ENCODE measurements at places on chromosomes 16 and 17.
A peak's percentile ranks its signal among the peaks of the same experiment; 100 is the strongest.

- DNase-seq, result no peak
Observed at GRCh38 chr17:38906460-38907228, 18.8 kb upstream of the LASP1NB start.

DNA sequence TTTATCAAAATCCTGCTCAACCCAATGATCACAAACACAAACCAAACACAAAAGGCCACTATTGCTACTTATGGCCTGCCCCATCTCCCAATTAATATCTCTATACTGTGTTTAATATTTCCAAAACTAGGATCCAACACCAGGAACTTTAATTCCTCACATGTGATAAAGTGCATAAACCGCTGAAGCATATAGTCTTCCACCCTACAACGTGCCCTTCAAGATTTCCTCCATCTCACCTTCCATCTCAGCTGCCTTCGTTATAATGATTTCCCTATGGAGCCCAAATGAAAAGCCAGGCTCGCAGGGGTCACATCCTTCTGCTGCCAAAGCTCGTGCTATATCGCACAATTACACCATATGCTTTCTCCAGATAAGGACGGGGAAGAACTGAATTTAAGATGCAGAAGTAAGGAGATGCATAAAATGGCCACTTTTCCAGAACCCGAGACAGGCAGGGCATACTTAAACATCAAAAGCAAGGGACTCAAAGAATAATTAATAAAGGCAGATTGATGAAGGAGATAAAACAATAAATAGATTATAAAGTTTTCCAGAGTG lies 1.8 kb downstream of the MYH10 start:
- DNase-seq, result no peak

GRCh38 chr17:68498479-68499326 lies 13.5 kb upstream of the PRKAR1A start:
- no peak for DNase-seq

GRCh38 chr17:83129676-83130075 lies 50.3 kb downstream of the METRNL start:
- no peak for DNase-seq

- DNase-seq, result no peak
Observed at GRCh38 chr16:70744366-70744765, 56.6 kb downstream of the VAC14 start.

DNA sequence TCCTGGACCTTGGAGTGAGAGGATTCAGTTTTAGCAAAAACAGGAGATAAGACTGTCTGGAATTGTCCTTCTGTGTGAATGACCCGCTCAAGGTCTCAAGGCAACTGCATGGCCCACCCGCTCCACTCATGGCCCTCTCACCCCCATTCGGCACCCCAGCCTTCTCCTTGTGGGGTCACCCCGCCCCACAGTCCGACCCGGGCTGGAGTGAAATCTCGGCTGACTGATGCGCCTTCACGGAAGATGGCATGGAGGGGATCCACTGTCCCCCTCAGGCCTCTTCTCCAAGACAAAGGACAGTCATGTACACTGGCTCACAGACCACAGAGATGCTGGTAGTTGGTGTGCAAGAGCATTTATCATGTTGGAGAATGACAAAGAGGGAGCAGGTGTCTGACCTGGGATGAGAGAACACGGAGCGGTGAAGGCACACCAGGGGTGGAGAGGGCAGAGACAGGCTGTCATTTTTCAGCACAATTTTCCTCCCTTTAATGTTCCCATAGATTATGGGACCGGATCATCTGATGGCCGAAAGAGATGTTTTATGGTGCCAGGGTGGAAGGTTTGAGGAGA lies 391.9 kb upstream of the TNRC6C start:
- peak; percentile 4 for DNase-seq

DNA sequence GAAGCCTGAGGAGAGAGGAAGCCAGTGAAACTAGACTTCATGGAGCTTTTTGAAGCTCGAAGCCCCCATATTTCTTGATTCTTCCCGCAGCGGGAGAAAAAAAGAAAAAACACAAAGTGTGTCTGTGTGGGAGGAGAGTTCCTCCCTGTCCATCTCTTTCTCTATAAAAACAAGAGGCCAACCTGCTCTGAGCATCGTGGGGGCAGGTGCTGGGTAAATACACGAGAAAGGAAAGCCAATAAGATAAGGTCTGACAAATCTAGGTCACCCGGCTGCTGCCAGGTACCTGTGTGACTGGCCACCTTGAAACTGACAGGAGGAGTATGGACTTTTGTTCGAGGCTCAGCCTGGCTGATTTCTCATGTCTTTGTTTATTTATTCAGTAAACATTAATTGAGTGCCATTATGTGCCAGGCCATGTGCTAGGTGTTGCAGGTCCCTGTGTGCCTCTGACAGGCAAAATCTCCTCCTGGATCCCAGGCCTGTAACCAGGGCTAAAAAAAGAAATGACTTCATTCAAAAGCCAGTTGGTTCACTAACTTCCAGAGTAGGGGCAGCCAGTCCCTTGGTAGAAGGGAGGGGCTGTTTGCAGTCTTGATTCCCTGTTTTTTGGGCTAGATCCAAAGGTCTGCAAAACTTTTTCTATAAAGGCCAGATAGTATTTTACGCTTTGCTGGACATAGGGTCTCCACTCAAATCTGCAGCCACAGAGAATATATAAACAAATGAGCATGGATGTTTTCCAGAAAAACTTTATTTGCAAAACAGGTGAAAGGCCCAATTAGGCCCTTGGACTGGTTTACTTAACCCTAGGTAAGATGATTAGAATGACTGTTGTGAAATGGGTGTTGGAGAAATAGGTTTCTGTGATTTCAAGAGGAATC lies 35.6 kb downstream of the YPEL2 start:
- peak; percentile 25 for DNase-seq

- no peak for DNase-seq
Observed at GRCh38 chr17:80160536-80160935, 9.3 kb upstream of the CARD14 start.

GRCh38 chr16:57051696-57052228 lies 40.6 kb upstream of the CPNE2 start:
- no peak for DNase-seq

GRCh38 chr17:36148559-36149295 lies 27.7 kb downstream of the TBC1D3B start:
- DNase-seq, result peak; percentile 38
